AML-193 (cell line): ENCODE measurements at places on chromosomes 1 and 21.

- no peak for DNase-seq
These were observed 35.7 kb downstream of the TOR1AIP1 start for GRCh38 chr1:179917601-179918429.

DNA sequence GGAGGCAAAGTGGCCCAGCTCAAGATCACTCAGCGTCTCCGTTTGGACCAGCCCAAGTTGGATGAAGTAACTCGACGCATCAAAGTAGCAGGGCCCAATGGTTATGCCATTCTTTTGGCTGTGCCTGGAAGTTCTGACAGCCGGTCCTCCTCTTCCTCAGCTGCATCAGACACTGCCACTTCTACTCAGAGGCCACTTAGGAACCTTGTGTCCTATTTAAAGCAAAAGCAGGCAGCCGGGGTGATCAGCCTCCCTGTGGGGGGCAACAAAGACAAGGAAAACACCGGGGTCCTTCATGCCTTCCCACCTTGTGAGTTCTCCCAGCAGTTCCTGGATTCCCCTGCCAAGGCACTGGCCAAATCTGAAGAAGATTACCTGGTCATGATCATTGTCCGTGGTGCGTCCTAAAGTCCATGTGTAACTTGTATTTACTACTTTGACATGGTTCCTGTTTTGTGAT is 2.7 kb downstream of the RBM15 start:
- no peak for DNase-seq

DNA sequence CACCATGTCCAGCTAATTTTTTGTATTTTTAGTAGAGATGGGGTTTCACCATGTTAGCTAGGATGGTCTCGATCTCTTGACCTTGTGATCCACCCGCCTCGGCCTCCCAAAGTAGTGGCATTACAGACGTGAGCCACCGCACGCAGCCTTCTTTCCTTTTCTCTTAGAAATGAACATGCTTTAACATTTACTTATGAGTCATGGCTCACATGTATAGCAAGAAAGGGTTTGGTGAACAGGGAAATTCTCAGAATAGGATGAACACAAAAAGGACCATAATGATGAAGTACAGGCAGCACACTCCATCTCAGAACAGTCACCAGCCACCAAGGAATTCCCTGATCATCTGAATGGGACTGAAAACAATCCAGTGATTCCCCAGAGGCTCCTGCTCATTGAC is 9.4 kb upstream of the VAMP4 start:
- DNase-seq, result no peak

DNA sequence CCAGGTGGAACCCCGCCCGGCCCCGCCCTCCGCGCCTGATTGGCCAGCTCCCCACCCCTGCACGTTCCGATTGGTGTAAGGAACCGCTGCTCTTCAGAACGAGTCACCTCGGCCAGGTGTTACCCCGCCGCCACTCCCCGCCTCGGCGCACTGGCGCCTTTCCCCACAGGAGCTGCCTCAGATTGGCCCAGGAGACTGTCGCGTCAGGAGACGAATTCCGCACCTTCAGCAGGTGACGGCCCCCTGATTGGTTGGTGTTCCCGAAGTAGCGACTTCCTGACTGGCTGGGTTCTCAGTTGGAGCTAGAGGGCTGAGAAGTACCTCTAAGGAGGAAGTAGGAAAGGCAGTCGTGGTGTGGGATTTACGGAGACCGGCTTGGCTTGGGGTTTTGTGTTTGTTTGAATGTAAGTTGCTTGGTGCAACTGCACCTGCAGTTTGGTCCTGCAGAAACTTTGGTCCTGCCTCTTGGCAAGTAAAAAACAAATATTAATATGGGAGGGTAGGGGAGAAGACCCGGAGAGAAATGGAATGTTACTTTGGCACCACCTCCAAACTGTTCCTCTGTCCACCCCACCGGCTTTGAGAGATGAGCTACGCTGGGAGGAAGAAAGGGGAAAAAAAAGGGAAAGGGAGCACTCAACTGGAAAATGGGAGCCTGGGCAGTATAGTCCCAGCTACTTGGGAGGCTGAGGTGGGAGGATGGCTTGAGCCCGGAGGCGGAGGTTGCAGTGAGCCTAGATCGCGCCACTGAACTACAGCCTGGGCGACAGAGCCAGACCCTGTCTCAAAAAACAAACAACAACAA is 415 bp upstream of the F11R start:
- DNase-seq, result peak; percentile 84

DNA sequence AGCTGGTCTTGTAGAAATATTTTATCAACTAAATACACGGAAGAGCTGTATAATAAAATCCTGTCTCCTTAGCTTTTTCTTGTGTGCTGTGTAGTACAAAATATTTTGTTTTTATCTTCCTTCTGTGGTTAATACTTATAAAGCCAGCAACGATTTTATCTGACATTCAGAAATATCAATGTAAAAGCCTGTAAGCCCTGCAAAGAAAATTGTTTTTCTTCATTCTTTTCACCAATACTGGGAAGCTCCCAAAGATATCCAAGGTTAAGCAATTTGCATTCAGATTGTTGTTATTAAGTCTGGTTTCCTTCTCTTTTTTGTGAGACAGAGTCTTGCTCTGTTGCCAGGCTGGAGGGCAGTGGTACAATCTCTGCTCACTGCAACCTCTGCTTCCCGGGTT is 38.0 kb upstream of the KIF26B start:
- no peak for DNase-seq

GRCh38 chr1:162927421-162927820 is 66.4 kb upstream of the CCDC190 start:
- no peak for DNase-seq

DNA sequence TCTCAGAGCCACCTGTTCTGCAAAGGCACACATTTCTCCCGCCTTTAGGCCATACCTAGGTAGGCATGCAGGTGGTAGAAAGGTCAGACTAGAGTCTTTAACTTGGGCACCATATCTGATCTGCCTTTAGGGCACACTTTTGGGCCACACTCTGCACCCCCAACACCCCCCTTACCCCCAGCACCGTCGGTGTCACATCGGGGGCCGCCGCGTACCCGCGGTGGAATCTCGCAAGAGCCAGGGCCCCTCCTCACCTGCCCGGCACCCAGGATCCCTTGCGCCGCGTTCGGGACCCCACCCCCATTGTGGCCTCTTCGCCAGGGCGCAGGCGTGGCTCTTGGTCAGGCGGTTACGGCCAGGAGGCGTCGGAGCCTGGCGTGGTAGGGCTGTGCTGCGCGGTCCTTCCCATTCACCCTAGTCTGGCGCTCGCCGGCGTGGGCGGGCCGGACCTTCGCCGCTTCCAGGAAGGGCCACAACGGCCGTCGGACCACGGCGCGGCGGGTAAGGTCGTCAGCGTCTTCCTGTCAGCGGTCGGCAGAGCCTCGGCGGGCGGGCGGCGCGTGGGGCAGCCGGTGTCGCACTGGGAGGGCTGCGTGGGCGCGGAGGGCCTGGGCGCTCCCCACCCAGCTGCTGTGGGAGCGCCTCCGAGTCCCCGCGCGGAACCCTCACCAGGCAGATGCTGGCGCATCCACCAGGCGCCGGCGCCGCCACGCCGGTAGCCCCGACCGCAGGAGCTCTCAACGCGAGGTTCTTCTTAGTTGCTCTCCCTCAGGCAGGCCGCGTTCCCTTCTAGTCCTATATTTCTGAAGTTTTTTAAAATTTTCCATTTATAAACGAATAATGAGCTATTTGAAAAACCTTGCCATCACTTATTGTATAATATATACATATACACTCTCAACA is at the start of gene DNAH14:
Gene DNAH14, plus strand, starts transcription at position 341 of the 903 bp plus-strand sequence. CDS start 23,028 bp downstream, outside the sequence.
- DNase-seq, result peak; percentile 74

GRCh38 chr1:50155541-50155940 is 46.8 kb downstream of the ELAVL4 start:
- no peak for DNase-seq

- DNase-seq, result no peak
These were observed 8.8 kb downstream of the ETV3L start for GRCh38 chr1:157090771-157091170.

GRCh38 chr1:76256289-76257223 is 182.0 kb downstream of the ST6GALNAC3 start:
- DNase-seq, result no peak

GRCh38 chr1:27406362-27406680 is 13.9 kb downstream of the GPR3 start:
- no peak for DNase-seq

DNA sequence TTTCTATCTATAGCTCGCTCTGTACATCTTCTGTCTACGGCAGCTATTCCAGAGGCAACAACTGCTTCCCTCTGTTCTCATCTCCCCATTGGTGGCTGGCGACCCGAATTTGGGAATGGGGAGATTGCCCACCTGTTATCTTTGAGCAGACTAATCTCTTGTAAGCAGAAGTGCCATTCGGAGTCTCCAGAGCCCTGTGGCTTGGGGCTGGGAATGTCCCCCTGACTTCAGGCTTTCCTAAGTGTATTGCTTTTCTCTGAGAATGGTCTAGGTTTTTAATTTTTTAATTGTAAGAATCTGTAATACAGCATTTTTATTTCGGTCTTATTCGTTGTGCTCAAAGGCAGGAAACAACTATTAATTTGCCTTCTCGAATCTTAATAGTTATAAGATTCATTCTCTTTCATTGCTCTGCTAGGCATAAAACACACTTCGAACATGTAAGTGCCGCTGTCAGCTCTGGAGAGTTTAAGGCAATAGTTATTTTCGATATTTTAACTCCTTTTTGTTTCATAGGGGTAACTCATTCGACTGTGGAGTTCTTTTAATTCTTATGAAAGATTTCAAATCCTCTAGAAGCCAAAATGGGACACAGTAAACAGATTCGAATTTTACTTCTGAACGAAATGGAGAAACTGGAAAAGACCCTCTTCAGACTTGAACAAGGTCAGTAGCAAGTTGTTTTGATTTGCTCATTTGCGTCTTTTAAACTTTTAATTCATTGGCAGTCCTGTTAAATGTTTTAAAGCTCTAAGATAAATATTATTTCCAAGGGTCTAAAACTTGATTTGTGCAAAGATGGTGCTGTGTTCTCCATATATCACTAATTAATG is 514 bp downstream of the AGL start:
- no peak for DNase-seq

DNA sequence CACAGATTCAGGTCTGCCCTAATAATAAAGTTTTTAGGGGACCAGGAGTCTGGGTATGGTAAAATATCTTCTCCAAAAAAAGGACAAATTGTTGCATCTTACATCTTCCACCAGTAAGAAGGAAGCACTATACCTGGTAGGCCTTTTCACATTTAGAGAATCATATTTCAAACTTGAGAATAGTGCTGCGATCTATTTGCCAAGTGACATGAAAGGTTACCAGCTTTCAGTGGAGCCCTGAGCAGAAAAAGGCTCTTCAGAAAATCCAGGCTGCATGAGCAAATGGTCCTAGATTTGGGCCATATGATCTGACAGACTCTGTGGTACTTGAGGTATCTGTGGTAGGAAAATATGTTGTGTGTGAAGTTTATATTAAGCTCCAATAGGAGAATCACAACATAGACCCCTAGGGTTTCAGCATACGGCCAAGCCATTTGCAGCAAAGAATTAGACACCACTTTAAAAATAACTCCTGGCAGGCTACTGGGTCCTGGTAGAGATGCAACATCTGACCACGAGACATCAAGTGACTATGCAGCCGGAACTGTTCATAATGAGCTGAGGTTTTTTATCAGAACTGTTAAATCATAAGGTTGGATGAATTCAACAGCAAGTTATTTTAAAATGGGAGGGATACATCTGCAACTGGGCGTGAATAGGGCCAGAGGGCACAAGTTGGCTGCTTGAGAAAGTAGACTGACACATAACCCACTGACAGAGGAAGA is 38.6 kb upstream of the CCDC190 start:
- no peak for DNase-seq

DNA sequence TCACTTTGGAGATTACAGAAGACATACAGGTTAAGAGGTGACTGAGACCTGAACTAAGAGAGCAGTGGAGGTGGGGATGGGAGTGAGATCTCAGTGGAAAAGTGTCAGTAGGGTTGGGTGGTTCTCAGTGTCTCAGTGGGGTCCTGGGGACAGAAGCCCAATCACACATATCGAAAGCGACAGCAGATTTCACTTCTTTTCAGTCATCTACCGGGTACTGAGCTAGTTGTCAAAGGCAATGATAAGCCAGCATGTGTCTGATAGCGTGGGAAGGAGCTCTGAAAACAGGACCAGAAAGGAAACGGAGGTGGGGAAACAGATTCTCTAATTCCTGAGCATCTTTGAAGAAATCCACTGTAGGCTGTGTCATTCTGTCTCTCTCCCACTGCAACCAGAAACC is 59.5 kb downstream of the RHOU start:
- no peak for DNase-seq

GRCh38 chr1:115491298-115492018 is 150.3 kb upstream of the VANGL1 start:
- DNase-seq, result no peak

DNA sequence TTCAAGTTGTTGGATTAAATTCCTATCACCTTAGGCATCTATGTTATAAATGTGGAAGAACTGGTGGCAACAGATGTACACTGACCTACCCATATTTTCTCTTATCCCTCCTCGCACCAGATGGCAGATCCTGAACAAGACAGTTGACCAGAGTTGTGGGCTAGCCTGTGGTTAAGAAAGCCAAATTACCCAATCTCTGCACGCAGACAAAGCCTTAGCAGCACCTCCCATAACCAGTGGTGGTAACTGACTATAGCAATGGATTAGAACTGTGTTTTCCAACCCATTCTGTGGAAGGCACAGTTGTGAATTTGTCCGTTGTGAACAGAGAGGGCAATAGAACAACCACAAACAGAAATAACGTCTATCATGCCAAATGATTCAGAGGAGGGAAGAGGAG is 20.6 kb downstream of the ABCB10 start:
- peak; percentile 97 for DNase-seq

- no peak for DNase-seq
These were observed 10.8 kb downstream of the BLACAT1 start for GRCh38 chr1:205444931-205445645.

DNA sequence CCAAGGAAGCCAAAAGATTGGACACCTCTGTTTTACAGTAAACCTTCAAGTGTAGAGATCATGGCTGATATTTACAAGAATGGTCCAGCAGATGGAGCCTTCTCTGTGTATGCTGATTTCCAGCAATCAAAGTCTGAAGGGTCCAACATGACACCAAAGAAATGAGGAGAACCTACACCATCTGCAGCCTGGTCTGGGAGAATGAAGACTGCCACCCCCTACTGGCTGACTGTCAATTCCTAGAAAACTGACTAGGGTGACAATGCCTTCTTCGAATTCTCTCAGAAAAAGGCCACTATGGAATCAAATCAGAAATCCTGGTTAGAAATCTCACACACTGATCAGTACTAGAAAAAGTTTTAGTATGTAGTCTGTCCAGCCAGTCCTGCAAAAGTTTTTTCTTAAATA is 83.3 kb downstream of the CDC42BPA start:
- peak; percentile 15 for DNase-seq

DNA sequence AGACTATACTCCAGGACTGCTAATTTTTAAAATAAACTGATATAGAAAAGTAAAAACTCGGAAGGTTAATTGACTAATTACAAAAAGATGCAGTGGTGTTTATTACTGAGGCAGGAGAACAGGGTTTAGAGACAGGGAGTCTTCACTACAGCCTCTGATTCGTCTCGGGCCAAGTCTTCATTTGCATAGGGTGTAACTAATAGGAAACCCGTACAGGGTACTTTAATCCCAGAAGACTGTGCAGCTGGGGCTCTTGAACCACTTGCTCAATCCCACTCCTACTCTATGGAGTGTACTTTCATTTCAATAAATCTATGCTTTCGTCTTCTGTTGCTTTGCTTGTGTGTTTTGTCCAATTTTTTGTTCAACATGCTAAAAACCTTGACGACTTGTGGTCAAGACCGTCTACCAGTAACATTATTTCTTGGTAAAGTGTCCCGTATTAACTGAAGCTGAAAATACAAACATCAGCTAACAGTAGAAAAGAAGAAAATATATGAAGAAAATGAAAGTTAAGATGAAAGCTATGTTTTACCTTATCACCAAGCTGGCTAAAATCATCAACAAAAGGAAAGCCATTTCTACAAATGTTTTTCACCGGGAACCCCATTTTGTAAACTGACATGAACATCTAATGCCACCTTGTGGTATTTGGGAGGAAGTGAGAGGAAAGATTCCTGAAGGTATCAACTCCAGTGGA is 8.0 kb downstream of the SDHB start:
- peak; percentile 44 for DNase-seq
